ENCODE measurements at places on chromosomes 6 and 20. TPM values are rescaled to one million over a fixed set of nuclear protein-coding genes. Genes with fewer than 3 reads are reported as not detected.

GHRH gene
- total RNA-seq = not detected

FILIP1 gene
- not detected for total RNA-seq

SLC17A3 gene
- 0.55 TPM for total RNA-seq

TNFRSF6B gene
- total RNA-seq = not detected

UNC93A gene
- total RNA-seq = not detected

MYLK2 gene
- 0.50 TPM for total RNA-seq

RPP40 gene
- 6.9 TPM for total RNA-seq

MAP7 gene
- 0.75 TPM for total RNA-seq
